Dermis blood vessel endothelial cell (primary cell): ENCODE measurements at places on chromosomes 2 and 18. TPM values are rescaled to one million over a fixed set of nuclear protein-coding genes. Genes with fewer than 3 reads are reported as not detected.

The HDAC4 gene
- 17.4 and 25.2 TPM in 2 replicates for total RNA-seq

The CD8B2 gene
- total RNA-seq = not detected in 2 replicates

The HOXD1 gene
- 11.2 and 15.4 TPM in 2 replicates for total RNA-seq

The NT5DC4 gene
- not detected in 2 replicates for total RNA-seq

The KATNAL2 gene
- 0.51 and 2.9 TPM in 2 replicates for total RNA-seq

The LGALSL gene
- 3.7 and 9.4 TPM in 2 replicates for total RNA-seq

The IFIH1 gene
- total RNA-seq = 8.2 and 18.7 TPM in 2 replicates

The TTC31 gene
- 18.2 and 21.6 TPM in 2 replicates for total RNA-seq

The TLX2 gene
- 0.17 TPM in 1 of 2 replicates, not detected in the other for total RNA-seq

The WNT10A gene
- total RNA-seq = under 0.01 and 0.05 TPM in 2 replicates

The FHOD3 gene
- 0.14 and 0.34 TPM in 2 replicates for total RNA-seq

The ASB18 gene
- total RNA-seq = under 0.01 TPM in 1 of 2 replicates, not detected in the other

The ANKRD30B gene
- total RNA-seq = under 0.01 TPM in 1 of 2 replicates, not detected in the other

The CAPG gene
- 46.1 and 56.3 TPM in 2 replicates for total RNA-seq
